ENCODE measurements at places on chromosomes 11 and 22.
A peak's percentile ranks its signal among the peaks of the same experiment; 100 is the strongest.

- no peak for DNase-seq
Observed at GRCh38 chr22:32531931-32532819, 57.6 kb downstream of the FBXO7 start.

DNA sequence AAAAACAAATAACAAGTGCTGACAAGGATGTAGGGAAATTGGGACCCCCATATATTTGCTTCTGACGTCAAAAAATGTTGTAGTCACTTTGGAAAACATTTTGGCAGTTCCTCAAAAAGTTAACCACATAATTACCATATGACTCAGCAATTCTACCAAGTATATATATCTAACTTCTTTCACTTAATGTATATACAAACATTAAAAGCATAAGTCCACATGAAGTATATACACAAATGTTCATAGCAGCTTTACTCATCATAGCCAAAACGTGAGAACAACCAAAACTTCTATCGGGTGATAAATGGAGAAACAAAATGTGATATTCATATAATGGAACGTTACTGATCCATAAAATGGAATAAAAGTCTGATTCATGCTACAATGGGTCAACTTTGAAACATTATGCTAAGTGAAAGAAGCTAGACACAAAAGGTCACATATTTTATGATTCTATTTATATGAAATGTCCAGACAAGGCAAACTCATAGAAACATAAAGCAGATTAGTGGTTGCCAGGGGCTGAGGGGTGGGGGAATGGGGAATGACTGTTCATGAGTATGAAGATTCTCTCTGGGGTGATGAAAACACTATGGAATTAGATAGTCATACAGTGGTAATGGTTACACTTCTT lies 48.7 kb upstream of the TEAD1 start:
- DNase-seq, result no peak

GRCh38 chr11:58330861-58331260 lies 28.0 kb downstream of the OR5B17 start:
- DNase-seq, result no peak

DNA sequence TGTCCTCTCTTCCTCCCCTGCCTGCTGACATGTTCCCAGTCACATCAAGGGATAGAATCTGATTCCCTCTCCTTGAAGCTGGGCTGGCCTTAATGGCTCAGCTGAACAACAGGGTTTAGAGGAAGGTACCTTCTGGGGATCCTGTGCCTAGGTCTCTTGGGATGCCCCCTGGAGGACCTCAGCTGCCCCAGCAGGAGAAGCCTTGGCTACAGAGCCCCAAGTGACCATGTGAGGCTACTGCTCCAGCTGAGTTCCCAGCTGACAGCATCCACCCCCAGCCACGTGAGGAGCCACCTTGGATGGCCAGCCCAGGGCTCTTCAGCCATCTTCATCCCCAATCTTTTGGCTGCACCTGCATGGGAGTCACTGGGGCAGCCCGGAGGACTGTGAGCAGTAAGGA lies 1499.3 kb downstream of the TBC1D22A start:
- no peak for DNase-seq

DNA sequence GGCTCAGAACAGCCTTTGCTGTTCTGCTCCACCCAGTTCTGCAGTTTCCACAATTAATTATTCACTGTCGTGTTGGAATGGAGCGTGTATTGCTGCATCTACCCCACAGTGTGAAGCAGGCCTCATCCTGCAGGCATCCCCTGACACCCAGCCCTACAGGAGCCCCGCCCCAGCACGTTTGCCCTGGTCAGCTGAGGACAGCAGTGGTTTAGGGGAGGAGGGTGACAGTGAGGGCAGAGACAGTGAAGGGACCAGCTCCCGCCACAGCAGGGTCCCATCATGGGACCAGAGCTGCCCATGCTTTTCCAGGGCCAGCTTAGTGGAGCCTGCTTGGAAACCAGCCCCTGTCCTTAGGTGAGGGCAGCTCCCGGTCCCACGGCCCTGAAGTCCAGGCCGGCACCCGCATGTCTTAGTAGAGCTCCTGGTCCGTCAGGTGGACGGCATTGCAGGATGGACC lies 273.0 kb downstream of the TBC1D22A start:
- DNase-seq, result no peak

DNA sequence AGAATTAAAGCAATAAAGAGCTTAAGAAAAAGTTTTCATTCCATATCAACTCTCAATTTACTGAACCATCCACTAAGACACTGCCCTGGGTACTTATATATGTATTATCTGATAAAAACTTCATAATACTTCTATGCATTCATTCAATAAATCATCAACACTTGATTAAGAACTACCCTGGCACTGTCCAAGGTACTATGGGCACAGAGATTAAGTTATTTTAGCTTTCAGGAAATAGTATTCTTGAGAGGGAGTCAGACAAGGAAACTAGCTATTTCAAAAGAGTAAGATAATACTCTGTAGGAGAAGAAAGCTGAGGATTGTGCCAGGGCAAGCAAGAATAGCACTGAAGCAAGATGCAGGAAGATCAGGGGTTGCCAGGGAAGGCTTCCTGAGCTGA lies 640.8 kb downstream of the FAM181B start:
- DNase-seq, result no peak

GRCh38 chr11:69949327-69949726 lies 128.8 kb upstream of the ANO1 start:
- DNase-seq, result no peak

DNA sequence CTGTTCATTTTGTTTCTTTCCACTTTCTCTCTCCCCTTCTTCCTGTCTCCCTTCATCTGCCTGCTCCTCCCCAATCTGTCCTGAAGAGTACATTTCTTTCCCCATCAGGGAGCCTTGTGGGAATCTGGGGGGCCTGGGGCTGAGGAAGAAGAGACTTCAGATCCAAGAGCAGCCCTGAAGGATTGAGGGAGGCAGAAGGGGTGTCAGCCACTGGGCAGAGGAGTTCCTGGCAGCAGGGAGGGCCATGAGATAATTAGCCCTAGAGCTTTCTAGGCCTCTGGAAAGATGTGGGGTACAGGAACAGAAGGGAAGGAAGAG lies 24.4 kb upstream of the OAF start:
- DNase-seq, result no peak

GRCh38 chr11:122673701-122674100 lies 18.2 kb downstream of the UBASH3B start:
- DNase-seq, result no peak

- no peak for DNase-seq
Observed at GRCh38 chr22:26681395-26681821, 24.0 kb downstream of the MIAT start.

- no peak for DNase-seq
Observed at GRCh38 chr11:35944503-35945136, 758 bp downstream of the LDLRAD3 start.

GRCh38 chr11:19467904-19468303 lies 227.2 kb upstream of the E2F8 start:
- no peak for DNase-seq

GRCh38 chr22:50072167-50072555 lies 13.1 kb downstream of the MLC1 start:
- no peak for DNase-seq

- no peak for DNase-seq
Observed at GRCh38 chr22:25690798-25691197, 51.2 kb upstream of the MYO18B start.

DNA sequence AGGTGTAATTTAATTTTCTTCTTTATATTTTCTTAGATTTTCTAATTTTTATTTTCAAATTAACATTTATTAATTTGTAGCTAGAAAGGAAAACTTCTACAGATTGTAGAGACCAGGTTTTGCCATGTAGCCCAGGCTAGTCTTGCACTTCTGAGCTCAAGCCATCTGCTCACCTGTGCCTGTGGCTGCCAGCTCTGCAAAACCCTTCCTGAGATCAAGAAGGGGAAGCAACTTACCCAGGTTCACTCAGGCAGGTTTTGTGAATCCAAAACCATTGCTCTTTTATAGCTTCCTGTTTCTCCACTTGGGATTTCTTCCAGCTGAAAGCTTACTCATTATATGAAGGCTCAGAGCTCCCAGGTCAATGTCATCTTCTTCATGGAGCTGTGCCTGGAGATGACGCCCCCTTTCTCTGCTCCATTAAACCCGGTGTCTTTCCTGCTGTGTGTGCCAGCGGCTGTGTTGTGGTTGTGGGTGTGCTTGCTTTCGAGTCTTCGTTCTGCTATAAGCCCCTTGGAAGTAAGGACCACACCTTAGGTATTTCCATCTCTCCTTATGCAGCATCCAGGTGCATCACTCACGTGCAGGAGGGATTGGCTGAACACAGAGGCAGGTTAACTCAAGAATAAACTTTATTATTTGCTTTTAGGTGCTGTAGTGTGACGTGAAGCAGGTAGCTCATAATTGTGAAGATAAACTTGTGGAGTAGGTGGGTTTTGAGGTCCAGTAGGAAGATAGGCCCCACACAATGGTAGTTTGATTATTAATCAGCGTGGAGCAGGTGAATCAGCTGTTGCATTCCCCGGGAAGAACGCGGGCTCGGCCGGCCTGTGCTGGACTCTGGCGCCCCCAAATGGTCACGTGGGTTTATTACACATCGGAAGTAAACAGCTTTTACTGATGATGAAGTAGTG lies 42.2 kb upstream of the INCENP start:
- peak; percentile 74 for DNase-seq
